ENCODE measurements at places on chromosomes 12 and 14.
A peak's percentile ranks its signal among the peaks of the same experiment; 100 is the strongest.

- DNase-seq, result no peak
These were observed 68.7 kb upstream of the KRAS start for GRCh38 chr12:25319233-25319984.

GRCh38 chr12:68495336-68496070 lies 115.2 kb upstream of the RAP1B start:
- DNase-seq, result no peak

GRCh38 chr12:10220398-10221077 lies 7.9 kb downstream of the GABARAPL1 start:
- no peak for DNase-seq

GRCh38 chr12:129207084-129207483 lies 353.8 kb downstream of the GLT1D1 start:
- no peak for DNase-seq

DNA sequence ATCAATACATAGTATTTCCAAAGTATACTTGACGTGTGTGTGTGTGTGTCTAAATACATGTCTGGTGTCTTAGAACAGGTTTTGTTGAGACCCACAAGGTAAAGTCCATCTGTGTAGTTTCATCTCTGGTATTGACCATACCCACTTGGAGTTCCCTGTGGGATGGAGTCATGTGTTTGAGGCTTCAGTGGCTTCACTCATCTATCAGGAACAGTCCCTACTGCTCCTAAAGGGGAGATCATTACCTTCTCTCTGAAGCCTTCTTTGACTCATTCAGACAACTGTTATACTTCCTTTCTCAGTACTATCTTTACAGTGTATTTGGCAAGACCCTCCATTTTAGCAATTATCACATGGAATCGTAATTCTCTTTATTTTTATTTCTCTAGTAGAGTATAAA lies 14.2 kb downstream of the RAB21 start:
- DNase-seq, result no peak

- no peak for DNase-seq
These were observed 44.5 kb upstream of the PTPRR start for GRCh38 chr12:70964867-70965510.

GRCh38 chr12:113854385-113855142 lies 111.6 kb downstream of the RBM19 start:
- DNase-seq, result no peak

GRCh38 chr14:72501439-72501838 lies 392.5 kb downstream of the DPF3 start:
- DNase-seq, result no peak

DNA sequence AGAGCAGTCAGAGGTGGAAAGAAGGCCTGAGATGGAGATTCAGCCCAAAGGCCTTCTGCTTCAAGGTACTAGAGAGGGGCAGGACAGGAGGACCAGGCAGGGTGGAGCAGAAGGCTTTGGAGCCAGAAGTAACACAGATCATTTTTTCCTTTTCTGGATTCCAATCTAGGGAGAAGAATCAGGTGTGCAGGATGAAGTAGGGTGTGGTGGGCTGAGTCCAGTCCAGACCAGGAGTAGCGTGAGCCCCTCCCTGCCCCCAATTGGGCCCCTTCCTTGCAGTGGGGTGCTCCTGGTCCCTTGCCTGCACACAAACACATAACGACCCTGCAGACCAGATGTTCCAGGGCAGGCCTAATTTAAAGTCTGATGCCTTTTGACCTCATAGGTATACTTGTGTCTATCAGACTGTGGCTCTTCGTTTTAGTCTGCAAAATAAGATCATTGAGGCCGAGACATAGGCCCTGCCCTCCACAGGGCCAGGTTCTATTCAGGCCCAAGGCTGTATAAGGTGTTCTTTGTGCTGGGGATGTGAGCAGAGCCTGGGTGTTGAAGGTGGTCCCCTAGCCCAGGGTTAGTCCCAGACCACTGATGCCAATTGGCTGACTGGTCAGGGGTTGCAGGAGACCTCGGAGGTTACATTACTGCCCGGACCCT lies 1.0 kb upstream of the NYNRIN start:
- DNase-seq, result no peak

DNA sequence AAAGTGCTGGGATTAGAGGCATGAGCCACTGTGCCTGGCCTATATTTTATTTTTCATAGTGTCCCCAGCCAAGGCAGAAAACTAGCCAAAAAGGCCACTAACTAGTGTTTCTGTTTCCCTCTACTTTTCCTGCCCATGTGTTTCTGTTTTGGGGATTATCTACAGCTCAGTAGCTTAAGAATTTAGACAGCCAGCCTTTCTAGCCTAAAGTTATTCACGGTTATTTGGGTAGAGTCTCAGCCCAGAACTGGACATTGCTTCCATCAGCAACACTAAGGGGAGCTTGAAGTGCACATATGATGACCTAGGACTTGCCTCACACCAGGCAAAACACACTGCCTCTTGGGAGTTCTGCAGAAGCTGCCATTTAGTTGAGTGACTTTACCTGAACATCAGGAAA lies 17.9 kb downstream of the PROX2 start:
- no peak for DNase-seq

DNA sequence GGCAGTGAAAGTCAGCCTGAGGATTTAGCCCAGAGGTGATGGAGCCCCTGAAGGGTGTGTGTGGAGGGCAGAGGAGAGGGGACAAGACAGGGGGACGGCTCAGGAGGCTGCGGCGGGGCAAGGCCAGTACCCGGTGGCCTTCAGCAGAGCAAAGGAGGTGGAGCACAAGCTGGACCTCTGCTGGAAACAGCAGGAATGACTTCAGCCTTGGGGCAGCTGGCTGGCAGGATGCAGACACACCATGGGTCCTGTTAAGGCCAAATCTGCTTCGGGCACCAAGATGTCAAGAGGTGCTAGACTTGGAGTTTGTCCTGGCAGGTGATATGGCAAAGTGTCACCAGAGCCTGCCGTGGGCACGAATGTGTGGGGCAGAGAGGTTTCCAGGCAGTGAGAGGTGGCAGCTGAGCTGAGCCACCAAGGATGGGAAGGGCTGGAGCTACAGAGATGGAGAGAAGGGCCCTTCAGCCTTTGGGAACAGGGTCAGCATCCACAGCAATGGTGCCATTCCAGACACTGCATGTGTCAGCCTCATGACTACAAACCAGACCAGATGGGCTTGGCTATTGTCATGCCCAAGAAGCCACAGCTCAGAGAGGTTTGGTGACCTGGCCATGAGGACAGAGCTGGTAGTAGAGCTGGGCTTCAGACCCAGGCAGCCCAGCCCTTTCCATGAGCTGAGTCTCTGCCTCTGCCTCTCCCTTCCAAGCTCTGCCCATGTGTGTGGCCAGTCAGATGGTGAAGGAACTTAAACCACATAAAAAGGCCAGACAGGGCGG lies 91.9 kb downstream of the LGMN start:
- DNase-seq, result no peak

GRCh38 chr12:124422570-124423523 lies 128.0 kb downstream of the RFLNA start:
- no peak for DNase-seq

DNA sequence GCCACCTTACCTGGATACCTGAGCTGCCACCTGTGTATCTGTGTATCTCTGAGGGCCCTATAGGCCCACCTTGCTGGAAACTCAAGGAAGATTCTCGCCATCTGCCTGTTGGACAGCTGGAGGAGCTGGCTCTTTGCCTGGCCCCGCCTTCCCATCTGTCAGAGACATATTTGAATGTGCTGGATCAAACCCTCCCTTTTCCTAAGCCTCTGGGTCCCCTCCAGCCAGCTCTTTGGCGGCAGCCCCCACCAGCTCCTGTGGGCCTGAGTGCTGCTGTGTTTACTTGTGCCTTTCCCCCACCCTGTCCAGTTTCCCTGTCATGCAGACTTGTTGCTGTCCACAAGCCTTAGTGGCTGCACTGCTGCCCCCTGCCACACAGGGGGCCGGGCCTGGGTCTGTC lies 55.9 kb upstream of the SRSF5 start:
- DNase-seq, result peak; percentile 61

DNA sequence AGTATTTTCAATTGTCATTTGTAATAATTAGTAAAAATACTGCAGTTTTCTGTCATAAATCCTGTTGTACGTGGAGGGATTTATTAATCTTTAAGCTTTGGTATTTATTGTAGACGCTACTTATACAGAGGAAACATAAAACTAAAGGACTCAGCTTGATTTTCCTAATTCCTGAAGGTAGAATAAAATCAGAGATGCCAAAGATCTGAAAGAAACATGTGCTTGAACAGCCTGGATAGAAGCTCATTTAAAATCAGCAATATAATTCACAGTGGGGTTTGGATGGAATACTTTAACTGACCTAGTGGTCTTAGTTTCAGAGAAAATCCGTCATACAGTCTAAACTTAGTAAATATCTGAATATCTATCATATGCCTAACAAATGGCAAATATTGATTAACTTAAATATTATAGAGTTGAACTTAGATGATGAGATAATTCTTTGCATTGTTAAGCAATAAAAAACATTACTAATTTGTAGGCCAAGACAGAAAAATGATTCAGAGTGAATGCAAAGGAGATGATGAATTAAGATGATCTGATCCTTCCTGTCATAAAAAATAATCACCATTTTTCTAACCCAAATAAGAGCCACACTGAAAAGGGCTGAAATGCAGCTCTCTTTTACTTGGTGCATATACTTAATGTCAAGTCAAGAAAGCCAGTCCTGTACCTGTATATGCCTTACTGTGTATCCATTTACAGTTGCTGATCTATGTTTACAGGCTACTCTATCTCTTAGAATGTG lies 397.1 kb upstream of the DCN start:
- DNase-seq, result no peak

- no peak for DNase-seq
These were observed 7.7 kb upstream of the HPD start for GRCh38 chr12:121866331-121866730.

DNA sequence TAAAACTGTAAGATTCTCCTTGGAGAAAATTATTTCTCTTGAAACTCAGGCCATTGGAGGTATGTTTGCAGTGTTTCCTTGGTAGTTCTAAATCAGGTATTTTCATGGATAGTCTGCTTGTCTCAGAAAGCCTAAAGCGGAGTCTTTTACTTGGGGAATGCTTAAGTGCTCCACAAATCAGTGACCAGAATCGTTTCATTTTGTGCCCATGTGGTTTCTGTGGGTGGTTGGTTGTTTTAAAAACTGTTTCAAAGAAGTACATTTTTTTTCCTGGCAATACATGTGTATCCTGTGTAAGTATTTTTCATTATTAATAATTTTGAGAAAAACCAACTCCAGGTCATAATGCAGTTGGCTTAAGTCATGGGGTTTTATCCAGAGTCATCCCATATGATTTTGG lies 33.6 kb downstream of the CCDC91 start:
- DNase-seq, result no peak

DNA sequence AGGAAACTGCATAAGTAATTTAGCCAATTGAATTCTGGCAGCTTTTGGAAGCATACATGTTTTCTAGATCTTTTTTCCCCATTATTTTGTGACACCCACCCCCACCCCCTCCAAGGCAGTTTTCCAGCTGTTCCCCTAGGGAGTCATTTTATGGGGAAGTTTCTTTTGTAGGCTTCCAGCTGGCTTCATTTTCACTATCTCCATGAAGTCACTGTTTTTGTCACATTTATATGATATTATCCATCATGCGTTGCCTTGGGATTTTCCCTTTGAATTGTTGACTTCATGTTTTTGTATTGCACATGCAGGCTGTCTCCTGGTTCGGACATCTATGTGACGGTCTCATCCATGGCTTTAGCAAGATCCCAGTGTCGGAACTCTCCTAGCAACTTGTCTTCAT lies 233.6 kb upstream of the RGS6 start:
- DNase-seq, result no peak

DNA sequence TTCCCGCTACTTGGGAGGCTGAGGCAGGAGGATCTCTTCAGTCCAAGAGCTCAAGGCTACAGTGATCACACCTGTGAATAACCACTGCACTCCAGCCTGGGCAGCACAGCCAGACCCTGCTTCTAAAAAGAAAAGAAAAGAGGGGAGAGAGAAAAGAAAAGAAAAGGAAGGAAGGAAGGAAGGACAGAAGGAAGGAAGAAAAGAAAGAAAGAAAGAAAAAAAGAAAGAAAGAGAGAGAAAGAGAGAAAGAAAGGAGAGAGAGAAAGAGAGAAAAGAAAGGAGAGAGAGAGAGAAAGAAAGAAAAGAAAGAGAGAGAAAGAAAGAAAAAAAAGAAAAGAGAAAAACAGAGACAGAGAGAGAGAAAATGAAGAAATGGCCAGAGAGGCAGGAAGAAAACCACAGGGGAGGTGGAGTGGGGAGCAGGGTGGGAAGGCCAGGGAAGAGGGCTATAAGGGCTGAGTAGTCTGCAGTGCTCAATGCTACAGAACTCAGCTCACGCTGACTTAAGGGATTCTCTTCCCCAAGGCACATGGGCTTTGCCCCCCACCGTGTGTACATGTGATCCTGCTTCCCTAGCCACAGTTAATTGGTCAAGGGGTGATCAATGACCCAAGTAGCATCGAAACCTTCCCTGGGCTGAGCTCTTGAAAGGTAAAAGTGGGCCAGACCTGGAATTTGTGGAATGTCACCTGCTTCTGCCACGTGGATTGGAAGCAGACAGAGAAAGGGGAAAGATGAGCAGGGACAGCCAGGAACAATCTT lies 90.4 kb upstream of the TMCC3 start:
- DNase-seq, result no peak

- DNase-seq, result no peak
These were observed 111.2 kb upstream of the SLC38A2 start for GRCh38 chr12:46483572-46484395.

- DNase-seq, result no peak
These were observed 20.6 kb downstream of the TUNAR start for GRCh38 chr14:95897280-95897679.

DNA sequence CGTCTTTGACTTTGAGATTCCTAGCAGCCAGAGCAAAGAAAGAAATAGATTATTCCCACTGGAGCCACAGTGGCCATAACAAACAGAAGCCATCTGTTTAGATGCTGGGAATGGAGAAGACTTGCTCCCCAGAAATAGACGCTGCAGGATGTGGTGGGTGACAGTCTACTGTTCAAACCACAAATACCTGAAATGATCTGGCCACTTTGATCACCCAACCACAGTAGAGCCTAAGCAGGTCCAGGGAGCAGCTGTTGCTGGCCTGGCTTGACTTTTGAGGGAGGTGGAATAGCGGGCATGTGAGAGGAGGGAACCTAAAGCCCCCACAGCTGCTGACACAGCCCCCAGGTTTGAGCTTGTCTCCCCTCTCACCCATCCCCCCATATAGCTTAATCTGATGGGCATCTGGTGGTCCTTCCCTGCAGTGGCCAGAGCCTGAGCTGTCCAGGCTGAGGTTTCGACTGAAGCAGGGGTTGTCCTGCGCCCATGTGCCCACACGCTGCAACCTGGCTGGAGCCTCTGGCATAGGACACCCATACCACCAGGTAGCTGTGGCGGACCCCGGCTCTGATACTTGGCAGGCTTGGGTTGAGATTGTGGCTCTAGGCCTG lies 38.7 kb downstream of the SH2B3 start:
- no peak for DNase-seq

DNA sequence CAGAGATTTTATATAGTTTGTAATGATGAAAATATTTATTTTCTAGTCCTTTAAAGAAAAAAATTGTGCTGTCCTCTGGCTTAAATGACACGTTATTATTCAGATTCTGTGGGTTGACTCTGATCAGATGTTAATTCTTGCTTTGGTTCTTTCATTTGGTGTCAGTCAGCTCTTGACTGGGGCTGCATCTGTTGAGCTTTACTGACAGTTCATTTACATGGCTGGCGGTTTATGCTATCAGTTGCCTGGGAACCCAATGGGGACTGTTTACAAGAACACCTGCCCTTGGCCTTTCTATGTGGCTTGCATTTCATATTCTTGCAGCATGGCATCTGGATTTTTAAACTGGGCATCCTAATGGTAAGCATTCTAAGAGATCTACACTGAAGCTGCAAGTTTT lies 667.1 kb upstream of the FBXO33 start:
- DNase-seq, result no peak

- no peak for DNase-seq
These were observed 258.4 kb downstream of the PPFIA2 start for GRCh38 chr12:81500788-81501187.

GRCh38 chr12:58907391-58907790 lies 12.9 kb downstream of the LRIG3 start:
- no peak for DNase-seq

Measured in SHP77 treated with DMSO at 0.1 percent for 48 hours (cell line).